Renal cortical epithelial cell (primary cell): ENCODE measurements at places on chromosomes 5 and 9.

GRCh38 chr5:179158556-179158955 is 98.4 kb downstream of the ZNF354C start:
- DNase-seq = no peak

GRCh38 chr9:134592018-134592818 is 49.4 kb upstream of the COL5A1 start:
- no peak for DNase-seq

GRCh38 chr5:34511915-34512314 is 144.2 kb upstream of the RAI14 start:
- DNase-seq = no peak

- peak; percentile 12 for DNase-seq
These were observed 131.7 kb upstream of the GPR151 start for GRCh38 chr5:146647656-146648199.

- no peak for DNase-seq
These were observed 30.0 kb upstream of the ELAVL2 start for GRCh38 chr9:23855873-23856604.

DNA sequence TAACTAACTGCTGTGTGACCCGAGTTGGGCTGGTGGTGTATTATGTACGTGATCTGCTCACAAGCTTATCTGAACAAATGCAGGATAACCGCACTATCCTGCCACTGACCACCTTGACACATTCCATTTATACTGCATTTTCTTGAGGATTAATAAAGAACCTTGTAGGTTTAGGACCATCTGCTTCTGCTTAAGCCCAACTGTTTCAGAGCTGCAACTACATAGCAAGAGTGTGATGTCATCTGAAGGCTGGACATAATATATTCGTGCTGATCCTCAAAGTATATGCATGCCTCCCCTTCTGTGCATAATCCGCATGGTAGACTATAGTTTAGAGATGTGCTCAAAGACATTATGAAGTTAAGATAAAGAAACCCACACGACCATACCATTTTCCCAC is 435.9 kb downstream of the BNC2 start:
- no peak for DNase-seq

- peak; percentile 52 for DNase-seq
These were observed 27.6 kb upstream of the GLRA1 start for GRCh38 chr5:151952238-151952637.

- DNase-seq = no peak
These were observed 351.8 kb downstream of the SPOCK1 start for GRCh38 chr5:137147346-137147745.

- DNase-seq = no peak
These were observed 28.9 kb downstream of the PLAC8L1 start for GRCh38 chr5:146076455-146076854.

DNA sequence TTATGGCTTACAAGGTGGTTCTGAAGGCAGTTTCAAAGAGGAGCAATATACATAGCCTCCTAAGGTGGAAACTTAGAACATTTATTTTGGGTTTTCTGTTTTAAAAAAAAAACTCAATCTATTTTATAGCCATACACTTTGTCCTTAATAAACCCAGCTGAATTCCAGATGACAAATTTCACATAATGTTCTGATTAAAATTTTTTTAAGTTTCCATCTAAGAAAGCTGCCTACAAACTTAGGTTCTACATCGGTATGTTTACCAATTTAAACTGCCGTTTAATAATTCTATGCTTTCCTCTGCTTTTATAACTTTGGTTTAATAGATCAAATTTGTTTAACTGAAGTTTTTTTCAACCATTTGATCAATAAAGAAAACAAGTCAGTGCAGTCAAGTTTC is 12.5 kb downstream of the NR3C1 start:
- DNase-seq = no peak

DNA sequence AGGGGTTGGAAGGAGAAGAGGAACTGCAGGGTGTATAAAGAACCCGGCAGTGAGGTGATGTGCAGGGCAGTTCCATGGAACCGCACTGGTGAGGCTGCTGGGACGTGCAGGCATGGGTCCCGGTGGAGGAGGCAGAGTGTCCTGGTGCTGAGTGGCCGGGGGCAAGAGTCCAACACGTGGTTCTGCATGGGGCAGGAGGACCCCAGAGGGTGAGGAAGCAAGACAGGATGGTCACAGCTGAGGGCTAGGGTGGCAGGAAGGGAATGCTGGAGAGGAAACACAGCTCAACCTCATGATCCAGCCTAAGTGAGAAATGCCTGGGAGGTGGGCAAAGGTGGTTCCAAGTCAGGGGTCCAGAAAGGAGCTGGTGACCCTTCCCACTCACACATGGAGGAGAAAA is 87.2 kb downstream of the S1PR3 start:
- no peak for DNase-seq

DNA sequence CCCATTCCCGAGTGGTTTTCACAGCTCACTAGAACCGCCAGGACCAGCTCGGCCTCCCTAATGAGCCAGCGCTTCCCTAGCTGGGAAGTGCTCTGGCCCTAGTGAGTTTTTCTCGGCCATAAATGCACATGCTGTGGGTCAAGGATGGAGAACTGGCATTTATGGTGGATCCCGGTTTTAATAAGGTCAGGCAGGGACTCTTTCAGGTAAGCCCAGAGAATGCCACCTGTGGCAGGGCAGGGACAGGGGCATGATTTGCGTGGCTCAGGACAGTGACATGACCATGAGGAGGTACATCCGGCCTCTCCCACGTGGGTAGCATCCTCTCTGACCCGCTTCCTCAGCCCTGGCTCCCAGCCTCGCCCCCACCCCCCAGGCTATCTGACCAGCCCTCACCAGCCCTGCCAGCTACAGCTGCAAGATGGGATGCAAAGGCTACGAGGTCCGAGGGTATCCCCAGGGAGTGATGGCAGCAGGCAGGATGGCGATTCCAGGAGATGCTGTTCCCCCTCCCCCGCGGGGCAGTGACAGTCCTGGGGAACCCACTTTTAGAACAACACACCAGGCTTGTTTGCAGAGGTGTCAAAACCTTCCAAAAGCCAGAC is 60.3 kb upstream of the ADAMTS2 start:
- no peak for DNase-seq

- no peak for DNase-seq
These were observed 53.9 kb upstream of the POMT1 start for GRCh38 chr9:131448818-131449217.

GRCh38 chr5:10442576-10442975 is 897 bp downstream of the ROPN1L start:
- no peak for DNase-seq

GRCh38 chr5:170408226-170408625 is 19.1 kb upstream of the KCNMB1 start:
- no peak for DNase-seq

GRCh38 chr5:1293416-1294205 is 1.3 kb downstream of the TERT start:
- no peak for DNase-seq

DNA sequence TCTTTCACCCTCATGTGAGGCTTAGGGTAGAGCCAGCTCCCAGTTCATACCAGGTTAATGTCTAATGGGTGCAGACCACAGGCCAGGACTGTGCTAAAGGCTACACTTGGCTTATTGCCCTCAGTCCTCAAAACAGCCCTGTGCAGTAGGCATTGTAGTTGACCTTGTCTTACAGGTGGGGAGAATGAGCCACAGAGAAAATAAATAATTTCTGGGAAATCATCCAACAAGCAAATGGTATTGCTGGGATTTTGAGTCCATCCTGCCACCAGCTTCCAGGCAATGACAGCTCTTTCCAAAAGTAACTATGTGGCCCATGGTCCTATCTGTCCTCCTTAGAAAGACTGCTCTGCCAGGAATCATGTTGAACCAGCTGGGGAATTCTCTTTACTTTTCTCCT is 450.0 kb downstream of the GADD45G start:
- no peak for DNase-seq

DNA sequence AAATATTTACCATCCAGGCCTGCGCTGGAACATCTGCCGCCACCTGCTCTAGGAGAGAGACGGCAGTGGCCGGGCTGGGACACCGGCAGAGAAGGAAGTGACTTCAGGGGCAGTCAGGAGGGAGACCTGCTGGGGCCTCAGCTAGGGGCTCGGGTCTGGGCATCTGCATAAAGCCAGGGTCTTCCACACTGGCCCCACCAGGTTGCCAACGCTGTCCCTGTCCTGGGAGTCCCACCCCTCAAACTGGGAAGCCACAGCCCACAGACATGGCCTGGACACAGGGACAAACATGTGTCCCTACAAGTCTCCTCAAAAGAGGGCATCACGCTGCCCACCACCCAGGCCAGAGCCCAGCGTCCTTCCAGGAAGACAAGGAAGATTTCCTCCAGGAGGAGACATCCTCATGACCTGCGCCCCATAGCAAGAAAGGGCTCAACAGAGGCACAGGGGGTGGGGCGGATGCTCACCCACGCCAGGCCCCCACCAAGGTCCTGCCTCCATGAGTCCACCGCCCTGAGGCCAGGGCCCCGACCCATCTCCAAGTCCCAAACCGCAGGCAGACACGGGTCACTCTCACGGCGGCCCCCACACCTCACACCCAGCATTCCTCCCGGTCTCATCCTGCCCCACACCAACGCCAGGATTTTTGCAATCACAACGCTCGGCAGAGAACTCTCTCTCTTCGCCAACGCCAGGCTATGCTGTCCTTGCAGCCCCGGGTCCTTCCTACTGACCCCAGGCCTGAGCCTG is 9.0 kb downstream of the VAV2 start:
- no peak for DNase-seq

GRCh38 chr5:109030360-109031143 is 282.9 kb downstream of the FER start:
- DNase-seq = no peak

DNA sequence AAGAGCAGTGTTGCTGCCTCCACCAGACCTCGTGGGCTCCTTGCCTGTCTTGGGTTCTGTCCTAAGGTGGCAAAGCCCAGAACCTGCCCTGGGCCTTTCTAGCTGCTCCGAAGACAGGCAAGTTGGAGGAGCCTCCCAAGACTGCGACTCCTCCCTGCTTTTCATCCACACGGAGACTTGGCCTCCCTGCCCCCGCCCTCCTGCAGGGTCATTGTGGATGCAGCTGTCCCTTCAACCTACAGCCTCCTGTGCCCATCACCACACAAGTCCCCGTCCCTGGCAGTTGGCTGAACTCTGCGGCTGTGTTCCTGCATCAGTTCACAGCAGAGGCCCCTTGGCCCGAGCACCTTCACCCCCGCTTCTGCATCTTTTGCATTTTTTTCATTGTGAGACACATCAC is 59.2 kb downstream of the WNK2 start:
- no peak for DNase-seq

- DNase-seq = no peak
These were observed 52.6 kb downstream of the ENC1 start for GRCh38 chr5:74587890-74588289.

DNA sequence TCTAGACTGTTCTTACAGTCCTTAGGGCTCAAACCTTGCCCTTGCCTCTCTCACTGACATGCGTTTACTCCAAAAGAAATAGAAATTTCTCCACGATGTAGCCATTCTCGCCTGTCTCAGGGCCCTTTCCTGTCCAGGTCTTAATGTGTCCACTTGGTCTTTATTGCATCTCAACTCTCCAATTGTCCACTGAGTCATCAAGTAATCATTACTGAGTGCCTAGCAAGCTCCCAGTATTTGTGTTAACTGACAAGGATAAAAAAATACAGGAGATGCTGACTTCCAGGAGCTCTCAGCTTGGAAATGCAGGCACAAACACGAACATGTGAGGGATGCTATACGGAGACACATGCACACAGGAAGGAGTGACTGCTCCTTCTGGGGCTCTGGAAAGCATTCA is 147.3 kb downstream of the ARSB start:
- peak; percentile 78 for DNase-seq

- no peak for DNase-seq
These were observed 128.1 kb downstream of the FBXO38 start for GRCh38 chr5:148511810-148512347.

GRCh38 chr9:84368601-84369000 is 28.0 kb upstream of the SLC28A3 start:
- no peak for DNase-seq

- no peak for DNase-seq
These were observed 8.4 kb upstream of the EXOC3 start for GRCh38 chr5:434443-435146.

- peak; percentile 29 for DNase-seq
These were observed 47.1 kb upstream of the AKNA start for GRCh38 chr9:114434878-114435311.

DNA sequence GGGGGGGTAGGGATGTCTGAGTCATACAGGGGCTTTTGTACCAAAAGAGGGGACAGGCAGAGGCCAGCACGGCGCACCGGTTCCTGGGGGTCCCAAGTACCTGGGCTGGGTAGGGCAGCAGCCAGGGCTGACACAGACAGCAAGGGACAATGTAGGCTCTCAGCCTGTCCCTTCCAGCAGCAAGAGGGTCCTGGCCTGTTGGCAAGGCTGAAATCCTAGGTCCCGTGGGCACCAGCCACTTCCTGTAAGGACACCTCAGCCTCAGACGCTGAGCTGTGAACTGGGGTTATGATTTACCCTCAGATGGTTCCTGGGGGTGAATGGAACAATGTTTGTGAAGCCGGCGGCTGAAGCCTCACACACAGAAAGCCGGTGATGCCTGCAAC is 41.3 kb downstream of the NACC2 start:
- peak; percentile 11 for DNase-seq

DNA sequence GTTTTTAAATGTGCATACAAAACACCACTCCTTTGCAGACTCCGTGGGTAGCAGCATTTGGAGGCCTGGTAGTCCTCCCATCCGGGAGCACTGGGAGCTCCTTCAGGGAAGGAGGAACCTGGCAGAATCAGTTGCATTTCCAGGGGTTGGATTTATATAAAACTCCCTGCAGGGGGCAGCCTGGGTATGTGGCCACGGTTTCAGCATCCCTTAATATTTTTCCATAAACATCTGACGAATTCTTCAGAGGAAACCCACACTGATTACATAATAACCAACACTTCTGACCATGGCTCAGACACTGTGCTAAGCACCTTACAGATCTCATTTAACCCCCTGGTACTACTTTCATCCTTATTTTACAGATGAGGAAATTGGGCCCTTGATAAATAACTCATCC is 6.1 kb upstream of the AFAP1L1 start:
- no peak for DNase-seq

GRCh38 chr9:6433410-6433809 is 20.4 kb downstream of the UHRF2 start:
- DNase-seq = no peak

DNA sequence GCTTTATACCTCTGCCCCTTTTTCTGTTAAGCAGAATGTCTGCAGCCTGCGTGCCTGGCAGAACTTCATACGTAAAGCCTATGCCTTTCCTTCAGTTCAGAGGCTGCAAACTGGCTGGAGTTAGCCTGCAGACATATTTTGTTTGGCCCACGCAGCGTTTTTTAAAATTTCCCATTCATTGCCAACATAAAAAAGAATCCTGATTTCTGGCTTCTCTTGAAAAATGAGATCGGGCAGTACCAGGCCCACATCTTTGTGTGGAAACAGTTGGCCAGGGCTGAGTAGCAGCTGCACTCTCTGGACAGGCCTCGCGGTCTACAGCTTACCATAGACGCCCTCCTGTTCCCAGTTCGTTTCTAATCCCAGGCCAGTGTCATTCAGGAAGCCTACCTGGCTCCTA is 104.4 kb downstream of the SMARCA2 start:
- no peak for DNase-seq

DNA sequence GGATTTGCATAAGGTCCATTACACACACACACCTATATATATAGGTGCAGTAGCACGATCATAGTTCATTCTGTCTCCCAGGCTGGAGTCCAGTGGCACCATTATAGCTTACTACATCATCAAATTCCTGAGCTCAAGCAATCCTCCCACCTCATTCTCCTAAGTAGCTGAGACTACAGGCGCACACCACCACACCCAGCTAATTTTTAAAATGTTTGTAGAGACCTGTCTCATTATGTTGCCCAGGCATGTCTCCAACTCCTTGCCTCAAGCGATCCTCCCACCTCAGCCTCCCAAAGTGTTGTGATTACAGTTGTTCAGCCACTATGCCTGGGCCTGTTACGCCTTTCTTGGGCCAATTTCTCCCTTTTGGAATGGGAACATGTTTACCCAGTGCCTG is 39.7 kb downstream of the DNAJB5 start:
- no peak for DNase-seq
